ENCODE measurements at places on chromosomes 13 and 19.

GRCh38 chr13:106484537-106485193, 50.8 kb downstream of the EFNB2 start:
- no peak for DNase-seq
- no peak overlapping the region for H3K27ac ChIP-seq
- H3K27me3 ChIP-seq = no peaks in the 10 kb centered on the region
- no peak overlapping the region for H3K4me3 ChIP-seq

GRCh38 chr19:49403404-49404187, 15.5 kb downstream of the KASH5 start:
- no peaks in the 10 kb centered on the region for H3K36me3 ChIP-seq
- H3K27ac ChIP-seq = no peak overlapping the region
- H3K4me1 ChIP-seq = no peaks in the 10 kb centered on the region

DNA sequence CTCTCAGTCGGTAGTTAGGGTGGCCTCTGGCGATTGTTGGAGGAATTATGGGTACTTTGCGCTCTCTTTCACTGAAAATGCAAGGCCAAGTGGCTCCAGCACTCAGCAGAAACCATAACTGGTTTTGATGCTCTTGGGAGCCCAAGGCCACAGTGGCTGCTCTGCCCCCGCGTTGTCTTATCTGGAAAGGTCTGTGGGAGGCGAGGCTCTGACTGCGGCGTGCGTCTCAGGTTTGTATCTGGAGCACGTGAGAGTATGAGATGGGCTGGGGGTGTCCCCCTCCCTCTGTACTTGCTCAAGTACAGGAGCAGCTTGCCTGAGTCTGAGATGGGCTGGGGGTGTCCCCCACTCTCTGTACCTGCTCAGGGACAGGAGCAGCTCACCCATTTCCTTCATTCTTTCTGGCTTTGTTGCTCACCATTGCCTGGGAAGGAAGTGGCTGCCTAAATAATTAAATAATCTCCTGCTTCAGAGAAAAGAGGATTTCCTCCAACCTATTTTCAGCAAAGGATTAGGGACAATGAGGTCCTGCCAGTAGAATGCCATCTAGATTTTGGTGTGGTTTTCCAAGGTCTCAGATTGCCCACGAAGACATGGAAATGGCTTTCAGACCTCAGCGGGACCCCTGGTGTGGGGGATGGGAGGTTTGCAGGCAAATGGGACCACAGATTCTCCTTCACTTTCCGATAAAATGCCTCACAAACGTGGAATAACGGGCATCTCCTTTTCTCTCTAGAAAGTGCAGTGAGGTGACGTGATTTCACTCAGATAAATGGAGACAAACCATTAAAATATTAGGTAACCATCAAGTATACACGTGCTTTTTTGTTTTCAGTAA, 14.7 kb downstream of the ATP11A start:
- H3K27me3 ChIP-seq = no peaks in the 10 kb centered on the region
- DNase-seq = no peak
- no peaks in the 10 kb centered on the region for H3K4me1 ChIP-seq
- no peak overlapping the region for H3K4me3 ChIP-seq
- no peaks in the 10 kb centered on the region for H3K36me3 ChIP-seq

GRCh38 chr19:38252941-38253691, 3.1 kb downstream of the PPP1R14A start:
- peak; percentile 75 for DNase-seq
- no peaks in the 10 kb centered on the region for H3K36me3 ChIP-seq
- no peaks in the 10 kb centered on the region for H3K27me3 ChIP-seq

DNA sequence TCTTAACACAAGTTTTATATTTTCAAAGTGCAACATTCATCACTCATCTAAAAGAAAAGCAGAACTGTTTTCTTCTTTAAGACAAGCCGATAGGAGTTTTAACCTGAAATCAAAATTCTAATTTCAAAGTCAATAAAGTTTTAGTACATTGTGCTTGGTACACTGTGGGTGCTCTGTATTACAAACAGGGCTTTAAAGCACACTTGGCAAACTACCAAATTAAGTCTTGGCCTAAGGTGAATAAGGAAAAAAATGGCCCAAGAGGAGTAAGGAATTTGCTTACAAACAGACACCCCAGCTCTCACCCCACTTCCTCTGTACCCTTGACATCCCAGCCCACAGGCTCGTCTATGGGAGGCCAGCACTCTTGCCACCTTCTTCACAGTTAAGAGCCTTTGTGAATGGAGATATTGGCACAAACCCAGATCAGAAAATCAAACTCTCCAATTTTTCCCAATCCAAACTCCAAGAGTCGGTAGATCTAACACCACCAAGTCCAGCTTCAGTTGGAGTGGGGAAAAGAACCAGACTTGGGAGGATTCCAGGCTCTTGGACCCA, 66.0 kb downstream of the ABCC4 start:
- no peak overlapping the region for H3K4me3 ChIP-seq
- peaks cover 6% of the 10 kb centered on the region for H3K27me3 ChIP-seq
- DNase-seq = no peak
- H3K36me3 ChIP-seq = no peaks in the 10 kb centered on the region
- H3K4me1 ChIP-seq = no peaks in the 10 kb centered on the region
- no peak overlapping the region for H3K27ac ChIP-seq

Data from breast epithelium (tissue), 4 donors.